ENCODE measurements at places on chromosomes 3 and 15. TPM values are rescaled to one million over a fixed set of nuclear protein-coding genes. Genes with fewer than 3 reads are reported as not detected.

The LRRC31 gene
- total RNA-seq: not detected

GRCh38 chr3:184345317-184346144 lies 8.1 kb downstream of the FAM131A start:
- DNase-seq: no peak
- no peak overlapping the region for H3K27ac ChIP-seq
- no peaks in the 10 kb centered on the region for H3K27me3 ChIP-seq
- H3K36me3 ChIP-seq: no peaks in the 10 kb centered on the region
- peaks cover 11% of the 10 kb centered on the region for H3K4me1 ChIP-seq
- H3K4me3 ChIP-seq: no peak overlapping the region

The BHLHE40 gene
- total RNA-seq: 295 TPM

GRCh38 chr3:126706631-126707030 lies 2.6 kb downstream of the CHCHD6 start:
- DNase-seq: no peak
- H3K36me3 ChIP-seq: peaks cover 2% of the 10 kb centered on the region
- H3K4me3 ChIP-seq: no peak overlapping the region
- H3K4me1 ChIP-seq: peaks cover 27% of the 10 kb centered on the region

The ERICH6 gene
- 0.92 TPM for total RNA-seq

DNA sequence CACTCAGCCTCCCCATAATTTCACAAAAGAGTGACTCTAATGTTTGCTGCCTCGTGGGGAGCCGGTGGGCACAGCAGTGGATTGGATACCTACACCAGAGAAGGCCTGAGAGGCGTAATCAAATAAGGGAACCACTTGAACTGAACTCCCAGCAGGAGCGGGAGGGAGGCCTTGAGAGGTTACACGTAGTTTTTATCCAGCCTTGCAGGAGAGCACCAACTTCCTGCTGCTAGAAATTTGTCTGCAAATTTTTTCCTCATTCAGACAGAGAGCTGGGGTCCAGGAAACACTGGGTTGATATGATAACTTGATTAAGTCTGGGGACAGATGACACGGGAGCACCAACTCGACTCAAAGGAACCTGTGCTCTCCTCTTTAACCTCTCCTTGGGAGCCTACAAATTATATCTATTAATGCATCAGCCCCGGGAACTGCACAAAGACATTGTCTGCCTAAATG lies 69.8 kb downstream of the HES1 start:
- H3K4me3 ChIP-seq: no peak overlapping the region
- H3K4me1 ChIP-seq: peaks cover 9% of the 10 kb centered on the region
- H3K27ac ChIP-seq: no peak overlapping the region
- DNase-seq: no peak

The PARP9 gene
- 19.6 TPM for total RNA-seq

The GOLGA8J gene
- not detected for total RNA-seq

- no peak overlapping the region for H3K27ac ChIP-seq
- DNase-seq: no peak
- H3K27me3 ChIP-seq: no peaks in the 10 kb centered on the region
Observed at GRCh38 chr3:52109611-52110301, 44.5 kb downstream of the POC1A start.

The HRH1 gene
- total RNA-seq: not detected

DNA sequence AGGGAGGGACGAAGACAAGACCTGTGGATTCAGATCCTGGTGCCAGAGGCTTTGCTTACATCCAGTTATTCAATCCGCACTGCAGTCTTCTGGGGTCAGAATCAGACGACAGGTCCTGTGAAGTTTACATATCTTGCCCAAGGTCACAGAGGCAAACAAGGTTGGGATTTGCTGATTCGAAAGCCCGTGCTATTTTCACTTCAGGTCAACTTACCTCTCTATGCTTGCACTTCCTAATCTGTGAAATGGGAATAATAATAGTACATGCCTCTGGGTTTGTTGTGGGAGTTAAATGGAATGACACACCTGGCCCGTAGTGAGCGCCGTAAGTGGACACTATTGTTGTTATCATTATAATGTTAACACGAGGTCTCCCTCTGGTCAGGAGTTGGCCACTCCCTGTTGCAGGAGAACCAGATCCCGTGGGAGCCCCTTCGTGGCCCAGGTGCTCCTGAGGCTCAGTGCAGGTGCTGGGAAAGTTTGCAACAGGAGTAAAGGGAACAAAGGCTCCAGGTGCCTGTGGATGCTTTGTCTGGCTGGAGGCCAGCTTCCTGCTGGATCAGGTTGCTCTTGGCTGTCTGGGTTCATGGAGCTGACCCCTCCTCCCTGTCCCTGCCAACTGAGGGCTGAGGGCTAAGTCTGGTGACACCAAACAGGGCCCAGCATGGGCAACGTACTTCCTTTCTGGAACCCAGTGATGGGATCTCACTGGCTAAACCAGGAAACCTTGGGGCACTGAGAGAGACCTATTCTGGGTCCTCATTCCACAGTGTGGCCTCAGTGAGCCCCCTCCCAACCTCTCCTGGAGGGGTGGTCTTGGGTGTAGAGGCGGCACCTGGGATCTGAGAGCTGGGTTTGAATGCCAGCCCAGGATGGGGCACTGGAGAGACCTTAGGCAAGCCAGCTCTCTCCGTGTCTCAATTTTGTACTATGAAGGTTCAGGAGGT lies 40.1 kb upstream of the SEMA4B start:
- no peaks in the 10 kb centered on the region for H3K36me3 ChIP-seq
- no peak for DNase-seq
- H3K27me3 ChIP-seq: peaks cover 8% of the 10 kb centered on the region
- no peak overlapping the region for H3K27ac ChIP-seq
- peaks cover 17% of the 10 kb centered on the region for H3K4me1 ChIP-seq

DNA sequence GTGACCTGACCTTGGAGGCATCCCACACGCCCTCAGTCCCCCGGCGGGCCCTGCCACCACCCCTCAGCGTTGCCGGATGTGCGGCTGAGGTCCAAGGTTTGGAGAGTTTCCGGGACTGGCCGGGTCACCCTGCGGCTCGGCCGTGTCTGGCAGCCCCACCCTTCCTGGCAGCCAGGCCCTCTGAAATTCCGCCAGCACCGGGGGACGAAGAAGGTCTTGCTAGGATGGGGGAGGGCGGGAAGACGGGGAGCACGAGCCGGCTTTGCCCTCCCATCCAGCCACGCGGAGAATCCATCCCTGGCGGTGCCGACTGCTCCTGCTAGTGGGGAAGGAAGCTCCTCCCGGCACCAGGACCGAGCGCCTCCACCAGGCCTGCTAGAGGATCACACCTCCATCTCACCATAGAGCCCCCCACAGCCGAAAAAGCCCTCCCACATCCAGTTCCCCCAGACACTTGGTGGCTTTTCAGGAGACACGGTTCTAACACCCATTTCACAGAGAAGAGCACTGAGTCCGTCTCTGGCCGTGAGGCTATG lies 81.5 kb downstream of the CPN2 start:
- no peak overlapping the region for H3K4me3 ChIP-seq
- no peak for DNase-seq
- peaks cover 11% of the 10 kb centered on the region for H3K4me1 ChIP-seq
- peaks cover 19% of the 10 kb centered on the region for H3K27me3 ChIP-seq
- H3K36me3 ChIP-seq: peaks cover 2% of the 10 kb centered on the region

The GREM1 gene
- not detected for total RNA-seq

DNA sequence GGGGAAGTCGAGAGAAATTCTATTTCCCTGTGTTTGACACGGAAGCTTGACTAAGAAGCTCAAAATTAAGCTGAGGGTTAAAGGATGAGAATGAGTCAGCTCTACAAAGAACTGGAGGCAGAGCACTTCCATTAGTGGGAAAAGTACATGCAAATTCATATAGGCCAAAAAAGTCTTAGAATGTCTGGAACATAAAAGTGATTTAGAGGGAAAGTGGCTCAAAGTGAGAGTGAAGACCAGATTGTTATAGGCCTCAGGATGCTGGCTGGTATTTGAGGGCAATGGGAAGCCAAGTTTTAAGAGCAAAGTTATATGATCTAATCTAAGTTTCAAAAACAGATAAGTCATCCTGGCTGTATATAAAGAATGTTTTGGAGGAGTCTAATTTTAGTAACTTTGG lies 857.3 kb downstream of the NAALADL2 start:
- H3K27me3 ChIP-seq: no peaks in the 10 kb centered on the region
- H3K27ac ChIP-seq: no peak overlapping the region
- H3K4me3 ChIP-seq: no peak overlapping the region
- no peaks in the 10 kb centered on the region for H3K36me3 ChIP-seq

DNA sequence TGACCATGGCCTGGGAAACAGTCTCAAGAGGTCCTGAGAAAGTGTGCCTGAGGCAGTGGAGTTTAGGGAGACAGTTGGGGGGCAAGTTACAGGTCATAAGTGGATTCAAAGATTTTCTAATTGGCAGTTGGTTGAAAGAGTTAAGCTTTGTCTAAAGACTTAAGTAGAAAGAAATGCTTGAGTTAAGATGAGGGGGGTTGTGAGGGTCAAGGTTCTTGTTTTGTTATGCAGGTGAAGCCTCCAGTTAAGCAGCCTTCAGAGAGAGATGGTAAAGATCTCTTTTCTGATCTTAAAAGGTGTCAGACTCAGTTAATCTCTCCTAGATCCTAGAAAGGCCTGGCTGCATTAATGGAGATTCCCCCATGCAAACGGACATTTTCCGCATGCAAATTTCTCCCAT lies 356.3 kb upstream of the C2CD4B start:
- H3K36me3 ChIP-seq: no peaks in the 10 kb centered on the region
- DNase-seq: no peak
- H3K27ac ChIP-seq: no peak overlapping the region
- H3K27me3 ChIP-seq: peaks cover 75% of the 10 kb centered on the region
- H3K4me1 ChIP-seq: no peaks in the 10 kb centered on the region

GRCh38 chr3:8970971-8971589 lies 7.8 kb upstream of the RAD18 start:
- peaks cover 38% of the 10 kb centered on the region for H3K27me3 ChIP-seq
- no peak overlapping the region for H3K4me3 ChIP-seq
- peaks cover 2% of the 10 kb centered on the region for H3K36me3 ChIP-seq

The PLA1A gene
- total RNA-seq: not detected

The CHRNA5 gene
- 0.65 TPM for total RNA-seq

The DUOXA2 gene
- not detected for total RNA-seq

The CNTN6 gene
- not detected for total RNA-seq

- no peak overlapping the region for H3K27ac ChIP-seq
- no peaks in the 10 kb centered on the region for H3K27me3 ChIP-seq
- H3K36me3 ChIP-seq: no peaks in the 10 kb centered on the region
- no peak overlapping the region for H3K4me3 ChIP-seq
- no peak for DNase-seq
Observed at GRCh38 chr3:22981166-22981565, 222.0 kb upstream of the UBE2E2 start.

GRCh38 chr3:124762661-124763011 lies 32.4 kb downstream of the UMPS start:
- no peak overlapping the region for H3K4me3 ChIP-seq
- peaks cover 5% of the 10 kb centered on the region for H3K36me3 ChIP-seq
- H3K4me1 ChIP-seq: peaks cover 7% of the 10 kb centered on the region
- no peak for DNase-seq
- no peak overlapping the region for H3K27ac ChIP-seq

The GRK7 gene
- 0.20 TPM for total RNA-seq

The GRAMD2A gene
- not detected for total RNA-seq

GRCh38 chr15:79028411-79028964 lies 62.1 kb downstream of the RASGRF1 start:
- H3K27ac ChIP-seq: no peak overlapping the region
- H3K36me3 ChIP-seq: no peaks in the 10 kb centered on the region
- H3K4me3 ChIP-seq: no peak overlapping the region
- H3K4me1 ChIP-seq: no peaks in the 10 kb centered on the region

DNA sequence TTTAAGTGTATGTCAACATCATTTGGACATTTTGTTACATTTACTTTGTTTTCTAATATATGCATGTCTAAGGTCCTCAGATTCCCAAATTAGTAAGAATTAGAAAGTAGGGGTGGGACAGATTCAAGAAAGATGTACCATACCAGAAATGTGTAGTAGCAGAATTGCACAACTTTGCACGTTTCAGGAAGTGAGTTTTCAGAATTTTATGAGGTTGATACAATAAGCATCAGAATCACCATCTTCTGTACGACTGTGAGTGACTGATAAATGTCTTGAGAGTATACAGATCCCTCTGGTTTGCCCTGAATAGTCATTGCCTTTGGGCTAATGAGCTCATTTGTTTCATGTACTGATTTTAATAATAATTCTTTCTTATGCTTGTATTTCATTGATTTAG lies 9.3 kb downstream of the ARIH2 start:
- no peak overlapping the region for H3K27ac ChIP-seq
- peaks cover 9% of the 10 kb centered on the region for H3K36me3 ChIP-seq
- no peaks in the 10 kb centered on the region for H3K27me3 ChIP-seq
- peaks cover 48% of the 10 kb centered on the region for H3K4me1 ChIP-seq

DNA sequence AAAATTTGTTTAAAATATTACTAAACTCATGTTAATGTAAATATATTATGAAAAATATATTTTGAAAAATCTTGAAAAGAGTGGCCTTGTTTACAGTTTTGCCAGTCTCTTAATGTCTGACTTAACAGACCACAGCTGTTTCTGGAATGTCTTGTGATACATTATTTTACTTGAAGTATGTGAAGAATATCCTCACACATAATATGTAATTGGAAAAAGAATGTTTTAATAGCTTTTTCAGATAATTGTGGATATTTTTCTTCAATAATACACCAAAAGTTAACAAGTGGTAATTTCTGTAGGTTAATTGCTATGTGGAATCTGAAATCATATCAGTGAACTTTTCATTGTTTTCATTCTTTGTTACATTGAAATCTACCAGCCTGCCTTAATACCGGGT lies 101.3 kb downstream of the UBE2E2 start:
- no peak overlapping the region for H3K27ac ChIP-seq
- no peaks in the 10 kb centered on the region for H3K36me3 ChIP-seq
- H3K4me1 ChIP-seq: no peaks in the 10 kb centered on the region
- DNase-seq: no peak

The TPRG1 gene
- 3.1 TPM for total RNA-seq

GRCh38 chr3:18423401-18424212 lies 1.5 kb downstream of the SATB1 start:
- no peak for DNase-seq
- peaks cover 46% of the 10 kb centered on the region for H3K4me1 ChIP-seq
- H3K36me3 ChIP-seq: peaks cover 5% of the 10 kb centered on the region
- H3K27me3 ChIP-seq: no peaks in the 10 kb centered on the region
- peak overlapping the region; percentile 98 for H3K27ac ChIP-seq
- peak overlapping the region; percentile 97 for H3K4me3 ChIP-seq

DNA sequence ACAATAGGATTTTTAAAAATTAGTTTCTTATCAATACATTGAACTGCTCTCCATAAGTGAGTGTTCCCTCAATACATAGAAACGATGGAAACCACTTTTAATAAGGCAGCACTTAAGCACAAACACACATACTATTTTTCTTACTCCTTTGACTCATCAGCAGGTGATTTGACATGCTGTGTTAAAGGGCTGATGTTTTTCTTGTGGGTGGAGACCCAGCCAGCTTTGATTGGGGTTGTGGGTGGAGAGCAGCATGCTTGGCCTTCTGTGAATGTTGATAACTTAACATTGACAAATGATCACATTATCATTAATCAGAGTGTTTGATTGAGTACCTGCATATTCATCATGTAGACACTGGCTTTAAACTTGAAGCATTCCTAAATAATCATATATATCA lies 223.0 kb upstream of the DPH6 start:
- H3K4me3 ChIP-seq: no peak overlapping the region
- H3K27me3 ChIP-seq: no peaks in the 10 kb centered on the region
- H3K4me1 ChIP-seq: no peaks in the 10 kb centered on the region
- DNase-seq: no peak
- no peaks in the 10 kb centered on the region for H3K36me3 ChIP-seq

The TXNRD3 gene
- total RNA-seq: 0.50 TPM
